ENCODE measurements at places on chromosomes 3 and 15.

GRCh38 chr15:31340047-31340446 is 13.4 kb downstream of the KLF13 start:
- no peak for DNase-seq

GRCh38 chr3:73401059-73401458 is 223.7 kb downstream of the PDZRN3 start:
- no peak for DNase-seq

- DNase-seq = no peak
Observed at GRCh38 chr15:78763796-78764241, 47.4 kb downstream of the ADAMTS7 start.

DNA sequence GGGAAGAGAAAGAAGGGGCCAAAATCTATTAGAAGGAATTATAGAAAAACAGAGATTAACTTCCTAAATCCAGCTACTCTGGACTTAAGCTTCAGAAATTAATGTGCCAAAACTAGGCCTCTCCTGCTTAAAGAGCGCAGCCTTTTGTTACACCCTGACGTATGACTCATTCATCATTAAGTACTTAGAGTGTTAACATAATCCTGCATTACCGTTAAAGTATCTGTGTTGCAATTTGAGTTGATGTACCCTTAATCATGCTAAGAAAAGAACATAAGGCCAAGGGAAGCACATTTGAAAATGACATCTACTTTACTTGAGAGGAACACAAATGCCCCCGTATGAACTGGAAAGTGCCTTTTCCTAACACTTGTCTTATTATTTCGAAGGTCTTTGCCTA is 7.9 kb downstream of the HTR3D start:
- DNase-seq = no peak

GRCh38 chr15:42069496-42070278 is 24.7 kb downstream of the PLA2G4D start:
- DNase-seq = no peak

DNA sequence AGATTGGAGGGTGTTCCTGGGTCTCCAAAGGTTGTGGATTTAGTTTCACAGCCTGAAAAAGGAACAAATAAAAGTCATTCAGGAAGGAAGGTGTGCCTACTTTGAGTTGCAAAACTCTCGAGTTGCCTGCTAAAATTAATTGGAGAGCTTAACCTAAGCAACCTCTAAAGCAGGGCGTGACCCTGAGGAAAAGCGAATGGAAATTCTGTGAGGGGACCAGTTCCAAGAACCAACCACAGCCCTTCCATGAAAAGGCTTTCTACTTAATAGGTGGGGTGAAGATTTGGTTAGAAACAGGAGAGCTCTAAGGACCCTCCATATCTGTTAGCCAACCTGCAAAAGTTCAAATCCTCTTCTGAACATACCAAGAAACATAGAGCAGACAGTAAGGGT is 1.5 kb downstream of the CD80 start:
- no peak for DNase-seq

DNA sequence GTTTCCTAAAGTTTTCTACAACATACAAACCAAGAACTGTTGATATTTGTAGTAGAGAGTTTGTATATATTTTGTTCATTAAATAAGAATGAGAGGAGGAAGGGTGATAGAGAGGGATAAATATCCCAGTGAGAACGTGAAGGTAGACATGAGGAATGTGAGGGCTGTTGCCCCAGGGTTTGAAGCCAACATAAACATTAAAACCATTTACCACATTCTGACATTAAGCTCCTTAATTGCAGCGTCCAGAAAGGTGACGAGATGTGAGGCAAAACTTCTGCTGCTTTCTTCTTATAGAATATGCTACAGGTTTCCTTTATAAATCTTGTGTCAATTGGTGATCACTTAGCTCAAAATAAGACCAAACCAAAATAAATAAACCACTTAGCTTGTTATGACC is 267.8 kb upstream of the CNTN4 start:
- no peak for DNase-seq

- no peak for DNase-seq
Observed at GRCh38 chr3:4334548-4334947, 31.4 kb downstream of the SETMAR start.

DNA sequence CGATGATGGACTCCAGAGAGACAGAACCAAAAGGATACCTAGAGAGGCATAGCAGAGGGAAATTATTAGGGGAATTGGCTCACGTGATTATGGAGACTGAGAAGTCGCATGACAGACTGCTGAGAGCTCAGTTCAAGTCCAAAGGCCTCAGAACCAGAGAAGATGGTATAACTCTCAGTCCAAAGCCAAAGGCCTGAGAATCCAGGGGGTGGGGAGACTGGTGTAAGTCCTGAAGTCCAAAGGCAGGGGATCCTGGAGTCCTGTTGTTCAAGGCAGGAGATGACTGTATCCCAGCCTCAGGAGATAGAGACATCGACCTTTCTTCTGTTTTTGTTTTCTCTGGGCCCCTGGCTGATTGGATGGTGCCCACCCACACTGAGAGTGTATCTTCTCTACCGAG is 1.2 kb upstream of the KLHL6 start:
- DNase-seq = no peak

DNA sequence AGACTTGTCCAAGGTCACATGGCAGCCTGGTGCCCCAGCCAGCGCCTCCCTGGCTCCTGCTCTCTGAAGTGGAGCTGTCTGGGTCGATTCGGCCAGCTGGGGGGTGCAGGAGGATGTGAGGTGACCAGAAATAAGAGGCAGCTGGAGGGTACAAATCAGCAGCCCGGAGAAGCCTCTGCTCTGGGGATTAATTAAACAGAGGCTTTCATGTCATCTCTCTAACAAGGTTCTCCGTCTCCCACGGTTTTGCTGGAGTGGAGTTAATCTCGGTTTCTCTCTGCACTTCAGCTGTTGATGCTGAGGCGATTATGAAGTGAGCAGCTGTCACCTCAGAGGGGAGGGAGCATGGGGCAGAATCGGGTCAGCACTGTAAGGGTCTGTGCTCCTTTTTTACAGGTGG is 236.8 kb downstream of the TLE3 start:
- no peak for DNase-seq

DNA sequence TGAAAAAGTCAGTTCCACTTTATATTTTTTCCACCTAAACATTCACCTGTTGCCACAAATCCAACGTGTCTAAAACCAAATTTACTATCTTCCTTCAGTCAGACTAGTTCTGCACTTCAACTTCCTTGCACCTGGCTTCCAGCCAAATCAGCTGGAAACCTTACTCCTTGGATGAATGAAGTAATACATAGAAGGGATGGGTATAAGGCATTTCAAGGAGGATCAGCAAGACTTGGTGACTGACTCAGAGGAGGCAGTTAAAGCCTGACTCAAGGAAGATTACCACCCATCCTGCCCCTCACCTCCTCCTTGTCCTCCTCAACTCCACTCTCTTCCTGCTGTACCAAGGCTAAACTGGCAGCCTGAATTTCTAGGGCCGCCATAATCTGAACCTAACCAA is 37.1 kb downstream of the QTRT2 start:
- DNase-seq = no peak

- peak; percentile 10 for DNase-seq
Observed at GRCh38 chr3:136787349-136787748, 31.6 kb upstream of the SLC35G2 start.

GRCh38 chr3:184737641-184738505 is 26.0 kb upstream of the MAGEF1 start:
- DNase-seq = no peak

- no peak for DNase-seq
Observed at GRCh38 chr3:106819440-106819839, 557.8 kb upstream of the CCDC54 start.

- no peak for DNase-seq
Observed at GRCh38 chr3:132854856-132855535, 132.8 kb upstream of the NPHP3 start.

GRCh38 chr15:82111918-82112317 is 66.1 kb upstream of the MEX3B start:
- no peak for DNase-seq

DNA sequence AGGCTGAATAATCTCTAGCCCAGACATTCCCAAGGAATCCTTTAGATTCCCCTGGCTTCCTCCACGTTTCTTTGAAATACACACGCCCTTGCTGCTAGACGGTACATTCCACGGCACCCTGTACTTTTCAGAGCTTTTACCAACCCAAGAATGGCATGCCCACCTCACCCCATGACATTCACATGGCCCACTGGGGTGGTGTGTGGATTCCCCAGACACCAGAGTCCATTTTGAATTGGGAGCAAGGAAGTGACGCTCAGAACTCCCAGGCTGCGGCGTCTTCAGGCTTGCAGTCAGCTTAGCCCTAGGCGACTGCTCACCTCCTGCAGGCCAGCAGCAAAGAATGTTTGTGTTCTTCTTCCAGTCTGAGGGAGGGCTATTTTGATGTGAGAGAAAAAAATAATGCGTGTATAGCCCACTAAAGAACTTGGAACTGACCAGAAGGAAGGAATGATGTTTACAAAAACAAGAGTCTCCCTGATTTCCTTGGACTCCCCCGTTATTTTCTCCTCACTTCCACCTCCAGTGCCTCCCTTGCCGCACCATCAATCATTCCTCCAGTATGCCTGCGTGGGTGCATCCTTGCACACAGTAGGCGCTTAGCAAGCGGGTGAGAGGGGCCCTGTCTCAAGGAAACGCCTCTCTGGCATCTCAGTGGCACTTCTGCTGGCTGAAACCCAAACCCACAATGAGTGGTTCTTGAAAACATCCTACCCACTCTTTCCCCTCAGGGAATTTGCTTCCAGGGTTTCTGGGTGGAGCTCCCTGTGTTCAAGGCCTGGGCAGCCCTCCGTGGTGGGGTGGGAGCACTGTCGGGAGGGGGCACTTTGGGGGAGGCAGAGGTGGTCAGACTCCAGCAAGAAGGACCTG is 59.9 kb downstream of the SMAD6 start:
- DNase-seq = no peak

DNA sequence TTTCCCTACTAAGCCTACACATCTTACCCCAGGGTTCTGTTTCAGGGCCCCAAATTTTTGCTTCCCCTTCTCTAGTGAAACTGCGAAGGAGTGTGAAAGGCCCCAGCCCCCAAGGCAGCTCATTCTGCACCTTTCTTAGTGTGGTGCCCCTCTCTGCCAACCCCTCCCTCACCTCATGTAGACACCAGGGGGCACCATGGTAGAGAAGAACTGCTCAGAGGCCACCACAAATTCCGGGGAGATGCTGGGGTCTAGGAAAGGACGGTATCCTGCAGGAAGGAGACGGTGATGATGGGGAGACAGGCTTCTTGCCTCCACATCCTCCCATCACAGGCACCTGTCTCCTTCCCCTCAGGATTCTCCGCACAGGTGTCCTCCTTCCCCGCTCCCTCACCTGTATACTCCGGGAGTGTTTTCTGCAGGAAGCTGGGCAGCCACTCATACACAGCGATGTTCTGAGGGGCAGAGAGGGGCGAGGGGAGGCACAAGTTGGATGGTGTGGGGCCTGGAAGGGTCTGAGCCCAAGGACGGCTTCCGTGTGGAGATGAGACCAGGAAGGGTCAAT is 3.6 kb downstream of the DUOX2 start:
- no peak for DNase-seq

DNA sequence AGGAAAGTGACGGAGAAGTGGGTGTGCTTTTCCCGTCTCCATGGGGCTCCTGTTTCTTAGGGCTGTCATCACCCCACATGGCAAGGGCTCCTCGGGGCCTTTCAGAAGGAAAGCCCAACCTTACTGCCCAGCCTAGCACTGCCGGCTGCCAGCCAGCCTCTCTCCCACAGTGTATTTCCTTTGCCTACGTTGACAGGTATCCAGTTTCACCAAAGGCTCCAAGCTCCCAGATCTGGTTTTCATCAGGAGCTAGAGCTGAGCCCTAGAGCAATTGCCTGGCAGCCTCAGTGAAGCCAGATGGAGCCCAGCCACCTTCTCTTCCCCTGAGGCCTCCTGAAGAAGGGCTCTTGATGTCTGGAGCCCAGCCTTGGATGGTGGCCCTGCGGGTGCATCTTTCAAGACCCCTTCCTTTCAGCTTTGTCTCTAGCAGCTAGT is 20.2 kb downstream of the CRABP1 start:
- DNase-seq = no peak

DNA sequence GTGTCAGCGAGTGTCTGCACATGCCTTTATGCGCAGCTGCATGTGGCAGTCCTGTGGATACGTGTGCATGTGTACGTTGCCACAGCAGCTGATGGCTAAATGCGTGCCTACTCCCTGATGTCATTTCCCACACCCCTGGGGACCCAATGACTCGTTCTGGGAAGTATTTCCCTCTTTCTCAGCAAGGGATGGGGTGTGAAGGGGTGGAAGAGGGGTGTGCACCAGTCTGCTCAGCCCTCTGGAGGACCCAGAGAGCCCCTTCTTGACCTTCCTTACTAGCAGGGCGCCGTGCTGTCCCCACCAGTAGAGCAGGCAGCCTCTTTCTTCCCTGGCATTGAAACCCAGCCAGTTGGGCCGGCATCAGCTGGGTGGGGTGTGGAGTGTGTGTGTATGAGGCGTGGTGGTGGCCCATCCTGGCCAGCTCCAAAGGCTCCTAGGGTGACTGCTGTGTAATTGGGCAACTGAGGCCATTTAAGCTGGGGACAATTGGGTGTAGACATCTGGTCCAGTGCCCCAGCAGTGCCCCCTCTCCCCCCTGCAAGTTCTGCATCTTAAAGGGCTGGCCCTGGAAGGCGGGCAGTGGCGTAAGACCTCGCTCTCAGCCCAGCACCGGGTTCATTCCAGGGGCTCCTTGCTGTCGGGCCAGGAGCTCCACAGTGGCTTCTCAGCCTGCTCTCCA is 19.2 kb downstream of the SNX33 start:
- no peak for DNase-seq

GRCh38 chr3:140096037-140096436 is 161.1 kb downstream of the CLSTN2 start:
- DNase-seq = no peak

DNA sequence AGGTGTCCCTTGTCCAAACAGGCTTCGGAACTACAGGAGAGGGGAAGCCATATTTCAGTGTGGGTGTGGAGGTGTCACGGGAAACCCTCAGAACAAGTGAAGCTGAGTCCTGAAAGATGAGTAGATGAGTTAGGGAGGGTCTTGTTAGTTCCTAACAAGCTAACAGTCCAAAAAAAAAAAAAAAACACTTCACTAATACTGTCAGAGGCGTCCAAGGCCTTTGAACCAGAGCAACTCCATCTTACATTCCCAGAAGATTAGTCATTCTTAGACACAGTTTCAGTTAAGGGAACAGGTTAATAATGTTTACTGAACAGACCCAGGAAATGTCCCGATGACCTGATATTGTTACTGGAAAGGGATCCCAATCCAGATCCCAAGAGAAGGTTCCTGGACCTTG is 7.0 kb upstream of the ATP8B4 start:
- DNase-seq = no peak

- DNase-seq = peak; percentile 41
Observed at GRCh38 chr3:142850395-142851023, 38.4 kb downstream of the PCOLCE2 start.

- no peak for DNase-seq
Observed at GRCh38 chr3:65939801-65940246, 98.9 kb downstream of the MAGI1 start.
